GDM1 (cell line): ENCODE measurements at places on chromosomes 1 and 21.

GRCh38 chr1:147264158-147264768 is 21.8 kb downstream of the CHD1L start:
- DNase-seq = no peak

DNA sequence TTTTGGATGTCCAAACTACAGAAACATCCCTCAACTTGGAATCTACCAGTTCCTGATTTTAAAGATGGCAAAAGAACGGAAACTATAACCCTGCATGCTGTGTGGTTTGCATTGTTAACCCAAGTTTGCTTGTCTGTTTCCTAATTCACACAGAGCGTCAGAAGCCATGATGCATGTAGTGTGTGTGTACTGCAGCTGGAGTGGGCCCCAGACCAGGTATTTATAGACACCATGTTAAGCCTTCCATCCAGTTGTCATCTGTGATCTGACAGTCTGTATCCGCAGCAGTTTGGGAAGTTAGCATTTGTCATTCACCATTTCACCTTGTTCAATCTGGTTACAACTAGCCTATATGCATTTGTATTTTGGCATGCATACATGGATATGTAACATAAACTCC is 27.7 kb upstream of the PLEKHM2 start:
- DNase-seq = no peak

DNA sequence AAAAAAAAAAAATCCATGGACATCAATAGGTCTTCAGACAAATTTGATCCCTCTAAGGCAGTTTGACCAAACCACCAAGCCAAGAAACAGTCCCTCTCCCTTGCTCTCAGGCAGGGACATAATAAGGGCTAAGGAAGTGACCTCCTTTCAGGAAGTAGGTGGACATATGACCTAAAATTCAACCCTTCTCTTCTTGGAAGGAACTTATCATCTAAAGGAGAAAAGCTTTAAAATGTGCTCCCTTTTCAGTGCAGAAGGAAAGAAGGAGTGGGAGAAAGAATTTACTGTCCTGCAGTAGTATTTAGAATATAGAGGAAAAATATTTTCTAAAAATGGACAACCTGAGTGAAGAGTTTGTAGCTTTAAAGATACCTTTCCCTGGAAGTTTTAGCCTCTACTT is 118.1 kb downstream of the DTL start:
- no peak for DNase-seq

DNA sequence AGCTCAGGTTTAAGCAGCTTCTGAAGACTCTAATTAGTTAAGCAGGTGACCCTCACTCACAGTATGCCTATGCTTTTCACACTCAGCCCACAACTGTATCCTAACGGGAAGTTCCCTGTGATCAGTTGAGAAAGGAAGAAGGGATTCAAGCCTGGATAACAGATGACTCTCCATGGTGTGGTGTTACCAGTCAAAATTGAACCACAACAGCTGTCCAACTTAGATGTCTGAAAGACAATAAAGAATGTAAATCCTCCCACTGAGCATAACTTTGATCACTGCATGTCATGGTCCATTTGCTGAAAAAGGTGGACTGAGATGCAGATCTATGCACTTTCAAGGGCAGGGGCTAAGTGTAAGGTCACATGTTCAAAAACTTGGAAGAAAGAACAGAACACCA is 32.3 kb upstream of the DIPK1A start:
- DNase-seq = no peak

- DNase-seq = no peak
Measured at GRCh38 chr1:48571303-48571987, 99.4 kb upstream of the SPATA6 start.

DNA sequence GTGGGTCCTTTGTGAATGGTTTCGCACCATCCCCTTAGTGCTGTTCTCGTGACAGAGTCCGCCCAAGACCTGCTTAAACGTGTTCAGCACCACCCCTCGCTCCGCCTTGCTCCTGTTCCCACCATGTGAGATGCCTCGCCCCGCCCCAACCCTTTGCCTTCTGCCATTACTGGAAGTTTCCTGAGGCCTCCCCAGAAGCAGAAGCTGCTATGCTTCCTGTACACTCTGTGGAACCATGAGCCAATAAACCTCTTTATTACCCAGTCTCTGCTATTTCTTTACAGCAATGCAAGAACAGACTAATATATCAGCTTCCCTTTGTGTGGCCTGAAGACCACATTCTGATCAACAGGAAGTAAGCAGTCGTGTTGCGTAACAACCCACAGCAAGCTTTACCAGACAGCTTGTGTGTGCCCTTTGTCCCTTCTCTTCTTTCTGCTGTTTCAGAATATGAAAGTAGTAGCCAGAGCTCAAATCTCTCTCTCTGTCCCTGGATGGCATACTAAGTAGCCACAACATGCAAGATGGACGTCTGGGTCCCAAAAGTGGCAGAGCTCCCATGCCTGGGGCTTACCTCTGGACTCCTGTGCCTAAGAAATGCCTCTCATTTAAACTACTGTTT is 14.1 kb downstream of the HENMT1 start:
- peak; percentile 76 for DNase-seq

DNA sequence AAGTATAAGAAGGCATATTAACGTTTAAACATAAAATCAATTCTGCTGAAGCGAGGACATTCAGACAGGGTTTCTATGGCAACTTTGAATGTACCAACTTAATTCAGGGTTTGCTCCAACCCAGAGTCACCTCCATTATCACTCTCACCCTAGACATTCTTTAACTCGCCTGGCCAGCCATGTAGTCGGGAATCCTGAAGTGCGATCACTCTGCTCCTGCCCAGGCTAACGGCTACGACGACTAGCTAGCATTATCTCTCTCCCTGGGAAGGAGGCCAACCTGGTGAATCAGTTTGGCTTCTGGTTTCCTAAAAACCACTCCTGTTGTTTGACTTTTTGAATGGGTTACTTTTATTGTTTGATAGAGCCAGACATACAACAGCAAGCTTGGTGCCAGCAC is 38.9 kb upstream of the ZBTB18 start:
- DNase-seq = no peak

GRCh38 chr1:103373991-103374390 is 151.5 kb upstream of the RNPC3 start:
- no peak for DNase-seq

GRCh38 chr1:161122967-161123366 is 5.1 kb downstream of the NIT1 start:
- DNase-seq = no peak

GRCh38 chr1:153942766-153943549 is 3.6 kb downstream of the DENND4B start:
- no peak for DNase-seq

GRCh38 chr21:38869946-38870345 is 64.2 kb downstream of the ETS2 start:
- no peak for DNase-seq

DNA sequence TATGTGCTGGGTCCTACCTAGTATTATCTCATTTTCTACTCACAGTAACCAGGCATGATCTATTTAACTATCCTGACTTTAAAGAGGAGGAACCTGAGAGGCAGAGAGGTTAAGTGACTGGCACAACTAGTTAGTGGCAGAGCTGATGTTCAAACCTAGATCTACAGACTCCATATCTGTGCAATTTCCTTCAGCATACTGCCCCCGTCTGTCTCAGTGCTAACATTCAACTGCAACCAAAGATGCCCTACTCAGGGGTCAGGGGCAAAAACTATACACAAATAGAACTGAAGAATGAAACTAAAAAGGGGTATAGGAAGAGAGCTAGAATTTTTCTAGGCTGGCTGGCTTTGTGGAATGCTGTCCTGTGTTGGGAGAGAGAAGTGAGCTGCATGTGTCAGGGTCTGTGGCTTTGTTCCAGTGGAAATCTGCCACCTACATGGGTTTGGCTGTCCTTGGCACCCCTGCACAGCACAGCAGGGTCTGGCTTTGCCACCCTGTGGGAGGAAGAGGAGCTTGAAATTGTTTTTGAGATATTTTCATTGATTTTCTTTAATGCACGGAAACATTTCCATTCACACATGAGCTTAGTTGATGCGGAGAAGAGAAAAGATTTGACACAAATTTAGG is 368.5 kb downstream of the RPS6KC1 start:
- no peak for DNase-seq

DNA sequence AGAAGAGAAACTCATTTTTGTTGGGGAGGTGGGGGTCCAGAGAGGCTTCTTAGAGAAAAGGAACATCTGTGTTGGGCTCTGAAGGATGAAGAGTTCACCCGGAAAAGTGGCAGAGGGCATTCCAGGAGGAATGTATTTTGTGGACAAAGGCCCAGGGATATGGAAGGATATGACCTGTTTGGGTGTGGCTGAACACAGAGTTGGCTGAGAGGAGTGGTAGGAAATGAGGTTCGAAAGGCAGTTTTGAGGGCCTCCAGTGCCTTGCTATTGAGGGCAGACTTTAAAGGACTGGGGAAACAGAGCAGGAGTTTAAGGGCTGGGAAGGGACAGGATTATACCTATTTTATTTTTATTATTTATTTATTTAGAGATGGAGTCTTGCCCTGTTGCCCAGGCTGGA is 27.3 kb upstream of the WASF2 start:
- DNase-seq = no peak

- no peak for DNase-seq
Measured at GRCh38 chr1:36464605-36465393, 615 bp upstream of the MRPS15 start.

GRCh38 chr1:152997901-152998300 is 3.6 kb upstream of the SPRR3 start:
- DNase-seq = no peak

- DNase-seq = no peak
Measured at GRCh38 chr1:59315529-59316463, 18.9 kb downstream of the FGGY start.

- DNase-seq = no peak
Measured at GRCh38 chr1:78081980-78082860, 36.5 kb downstream of the GIPC2 start.

DNA sequence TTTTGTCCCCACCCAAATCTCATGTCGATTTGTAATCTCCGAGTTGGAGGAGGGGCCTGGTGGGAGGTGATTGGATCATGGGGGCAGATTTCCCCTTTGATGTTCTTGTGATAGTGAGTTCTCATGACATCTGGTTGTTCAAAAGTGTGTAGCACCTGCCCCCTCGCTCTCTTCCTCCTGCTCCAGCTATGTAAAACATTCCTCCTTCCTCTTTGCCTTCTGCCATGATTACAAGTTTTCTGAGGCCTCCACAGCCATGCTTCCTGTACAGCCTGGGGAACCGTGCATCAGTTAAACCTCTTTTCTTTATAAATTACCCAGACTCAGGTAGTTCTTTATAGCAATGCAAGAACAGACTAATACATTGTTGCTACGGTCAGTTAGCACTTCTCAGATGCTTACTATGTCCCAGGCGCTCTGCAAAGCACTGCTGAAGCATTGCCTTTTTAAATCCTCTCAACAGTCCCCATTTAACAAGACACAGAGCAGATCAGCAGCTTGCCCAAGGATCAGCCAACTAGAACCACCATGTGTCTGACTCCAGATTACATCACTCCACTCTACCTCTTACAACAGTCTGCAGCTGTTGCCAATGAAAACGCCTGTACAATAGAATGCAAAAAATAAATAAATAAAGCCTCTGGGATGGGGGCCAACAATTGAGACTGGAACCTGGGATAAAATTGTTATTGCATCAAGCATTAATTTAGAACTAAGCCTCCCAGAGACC is 52.4 kb upstream of the USP1 start:
- DNase-seq = no peak

DNA sequence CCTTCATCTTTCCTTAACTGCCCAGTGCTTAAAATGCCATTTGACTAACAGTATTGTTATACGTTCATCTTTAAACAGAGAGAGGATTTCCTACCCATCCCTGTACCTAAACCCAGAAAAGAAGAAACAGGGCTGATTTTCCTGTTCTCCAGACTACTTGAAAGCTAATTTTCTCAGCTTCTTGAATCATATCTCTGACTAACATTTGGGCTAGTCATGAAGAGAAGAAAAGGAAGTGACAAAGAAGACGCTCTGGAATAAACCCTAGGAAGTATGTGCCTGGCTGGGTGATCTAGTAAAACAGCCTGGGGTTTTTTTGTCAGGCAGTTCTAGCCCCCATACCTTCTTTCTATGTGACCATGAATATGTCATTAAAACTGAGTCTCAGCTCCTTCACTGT is 44.8 kb upstream of the SGIP1 start:
- DNase-seq = no peak

- no peak for DNase-seq
Measured at GRCh38 chr1:155697046-155697445, 8.2 kb downstream of the DAP3 start.

GRCh38 chr1:104092698-104093097 is 343.0 kb downstream of the AMY1C start:
- no peak for DNase-seq

GRCh38 chr1:240304466-240304865 is 212.8 kb downstream of the FMN2 start:
- DNase-seq = no peak

DNA sequence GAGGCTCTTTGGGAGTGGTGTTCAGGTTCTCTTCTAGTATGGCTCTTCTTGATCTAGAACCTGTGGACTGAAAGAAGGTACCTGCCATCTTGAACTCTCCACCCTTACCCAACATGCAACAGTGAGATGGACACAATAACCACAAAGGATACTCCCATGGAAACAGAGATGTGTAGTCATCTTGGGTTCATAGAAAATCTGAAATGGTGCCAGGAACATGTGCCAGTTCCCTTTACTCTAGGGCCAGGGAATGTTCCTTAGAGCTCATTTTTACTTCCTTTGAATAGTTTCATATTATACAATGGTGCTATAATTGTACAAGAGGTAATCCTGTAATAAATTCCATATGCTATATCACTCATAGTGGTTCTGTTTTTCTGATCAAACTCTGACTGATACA is 13.2 kb upstream of the SCYL3 start:
- DNase-seq = no peak

GRCh38 chr21:45747802-45748445 is 104.4 kb downstream of the PCBP3 start:
- DNase-seq = no peak

- no peak for DNase-seq
Measured at GRCh38 chr1:101264697-101265096, 27.9 kb downstream of the S1PR1 start.

- DNase-seq = no peak
Measured at GRCh38 chr1:198970916-198971315, 332.1 kb downstream of the PTPRC start.

GRCh38 chr1:82492159-82492558 is 691.4 kb downstream of the ADGRL2 start:
- no peak for DNase-seq

- DNase-seq = no peak
Measured at GRCh38 chr1:240332672-240333071, 241.0 kb downstream of the FMN2 start.

DNA sequence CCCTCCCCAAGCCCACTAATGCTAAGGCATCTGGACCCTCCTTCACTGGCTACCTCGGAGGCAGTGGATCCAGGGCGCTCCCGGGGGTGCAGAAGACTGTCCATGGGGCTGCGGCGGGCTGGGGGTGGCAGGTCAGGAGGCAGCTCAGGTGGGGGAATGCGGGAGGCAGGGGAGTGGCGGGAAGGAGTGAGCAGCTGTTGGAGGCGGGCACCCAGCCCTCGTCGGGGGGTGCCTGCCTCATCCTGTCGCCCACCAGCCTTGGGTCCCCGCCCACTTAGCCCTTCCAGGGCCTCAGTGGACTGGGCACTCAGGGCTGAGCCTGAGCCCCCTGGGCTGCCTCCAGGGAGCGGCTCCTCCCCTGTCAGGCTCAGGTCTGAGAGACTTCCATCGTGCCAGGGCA is 10.7 kb upstream of the GATAD2B start:
- no peak for DNase-seq
